ENCODE measurements at places on chromosomes 12 and 14.

GRCh38 chr14:93212432-93212831, 5.4 kb downstream of the UBR7 start:
- DNase-seq: no peak

GRCh38 chr12:75784591-75784990, 247.0 kb downstream of the PHLDA1 start:
- peak; percentile 28 for DNase-seq

DNA sequence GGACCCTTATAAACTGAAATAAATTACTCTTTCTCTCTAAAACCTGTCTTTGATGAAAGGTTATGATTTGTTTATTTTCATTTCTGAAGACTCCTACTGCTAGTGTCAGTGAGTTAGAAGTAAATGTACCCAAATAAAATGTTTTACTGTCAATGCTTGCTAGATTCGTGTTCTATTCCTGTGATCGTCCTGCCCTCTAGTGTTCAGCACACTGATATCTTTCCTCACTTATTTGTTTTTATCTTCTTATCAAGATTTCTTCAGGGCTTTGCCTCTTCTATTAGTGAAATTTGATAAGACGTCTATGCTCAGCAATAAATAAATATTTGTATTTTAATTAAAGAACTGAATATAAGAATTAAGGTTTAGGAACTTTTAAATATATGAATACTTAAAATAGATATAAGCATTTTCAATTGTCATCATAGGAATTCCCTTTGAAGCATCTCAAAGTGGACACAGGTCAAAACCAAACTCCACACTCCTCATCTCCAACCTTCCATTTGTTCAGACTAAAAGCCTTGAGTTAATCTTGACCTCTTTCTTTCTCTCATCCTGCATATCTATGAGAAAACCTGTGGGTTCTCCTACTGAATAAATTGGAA, 75.8 kb downstream of the C12orf50 start:
- peak; percentile 24 for DNase-seq

- DNase-seq: peak; percentile 25
Measured at GRCh38 chr12:11607313-11608081, 42.0 kb upstream of the ETV6 start.

GRCh38 chr12:14959463-14959862, 1.9 kb downstream of the ARHGDIB start:
- no peak for DNase-seq

DNA sequence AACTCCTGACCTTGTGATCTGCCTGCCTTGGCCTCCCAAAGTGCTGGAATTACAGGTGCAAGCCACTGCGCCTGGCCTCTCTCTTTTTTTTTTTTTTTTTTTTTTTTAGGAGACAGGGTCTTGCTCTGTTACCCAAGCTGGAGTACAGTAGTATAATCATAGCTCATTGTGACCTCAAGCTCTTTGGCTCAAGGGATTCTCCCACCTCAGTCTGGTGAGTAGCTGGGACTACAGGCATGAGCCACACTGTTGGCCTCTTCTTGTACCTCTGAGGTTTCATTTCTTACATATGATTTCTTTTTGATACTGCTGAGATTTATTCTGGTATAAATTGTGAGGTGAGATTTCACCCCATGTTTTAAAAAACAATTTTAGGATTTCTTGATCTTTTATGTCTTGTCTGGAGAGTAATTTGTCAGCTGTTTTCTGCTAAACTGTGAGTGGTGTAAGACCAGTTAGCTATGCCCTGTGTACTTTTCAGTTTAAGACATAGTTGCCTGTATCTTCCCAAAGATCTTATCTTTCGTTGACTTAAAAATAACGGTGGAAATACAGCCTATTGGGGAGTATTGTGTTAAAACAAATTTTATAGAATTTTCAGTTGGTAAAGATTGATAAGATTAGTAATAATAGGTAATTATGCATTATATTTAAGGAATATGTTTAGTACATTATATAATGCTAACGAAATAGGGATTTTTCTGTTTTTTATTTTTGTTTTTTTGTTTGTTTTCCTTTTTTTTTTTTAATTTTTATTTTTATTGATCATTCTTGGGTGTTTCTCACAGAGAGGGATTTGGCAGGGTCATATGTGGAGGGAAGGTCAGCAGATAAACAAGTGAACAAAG, 31.7 kb downstream of the WDR20 start:
- no peak for DNase-seq

DNA sequence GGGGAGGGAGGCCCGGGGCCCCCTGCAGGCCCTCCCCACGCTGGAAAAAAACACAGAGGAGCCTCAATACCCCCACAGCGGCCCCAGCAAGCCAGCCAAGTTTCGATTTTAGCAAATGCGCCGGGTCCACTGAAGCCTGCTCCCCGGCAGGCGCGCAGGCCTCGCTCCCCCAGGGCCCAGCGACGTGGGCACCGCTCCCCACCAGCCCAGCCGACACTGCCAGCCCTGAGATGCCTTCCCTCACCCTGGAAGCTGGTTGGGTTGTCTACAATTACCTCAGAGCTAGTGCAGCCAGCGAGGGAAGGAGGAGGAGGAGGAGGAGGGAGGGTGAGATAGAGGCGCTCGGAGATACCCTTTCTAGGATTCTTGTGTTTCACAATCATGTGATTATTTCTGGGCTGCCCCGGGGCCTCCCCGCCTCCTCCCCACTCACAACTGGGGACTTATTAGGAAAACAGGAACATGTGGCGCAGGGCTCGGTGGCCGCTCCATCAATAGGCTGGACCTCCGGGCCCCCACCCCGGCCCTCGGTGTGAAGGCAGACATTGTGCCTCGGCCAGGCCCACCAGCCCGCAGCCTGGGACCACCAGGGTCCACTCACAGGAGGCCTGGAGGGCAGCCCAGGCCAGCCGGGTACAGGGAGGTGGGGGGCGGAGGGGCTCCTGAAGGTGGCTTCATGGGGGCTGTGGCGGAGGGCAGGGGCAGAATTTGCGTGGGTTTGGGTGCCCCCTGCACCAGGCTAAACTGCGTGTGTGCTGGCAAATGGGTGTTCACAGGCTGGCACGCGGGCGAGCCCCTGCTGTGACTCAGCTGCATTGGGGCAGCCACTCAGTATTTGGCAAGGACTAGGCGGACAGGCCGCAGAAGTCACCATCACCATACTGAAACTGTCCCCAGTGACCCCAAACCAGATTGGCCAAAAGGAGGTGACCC, 109.9 kb downstream of the NCOR2 start:
- no peak for DNase-seq

GRCh38 chr12:6324936-6325750, 14.7 kb downstream of the PLEKHG6 start:
- no peak for DNase-seq

DNA sequence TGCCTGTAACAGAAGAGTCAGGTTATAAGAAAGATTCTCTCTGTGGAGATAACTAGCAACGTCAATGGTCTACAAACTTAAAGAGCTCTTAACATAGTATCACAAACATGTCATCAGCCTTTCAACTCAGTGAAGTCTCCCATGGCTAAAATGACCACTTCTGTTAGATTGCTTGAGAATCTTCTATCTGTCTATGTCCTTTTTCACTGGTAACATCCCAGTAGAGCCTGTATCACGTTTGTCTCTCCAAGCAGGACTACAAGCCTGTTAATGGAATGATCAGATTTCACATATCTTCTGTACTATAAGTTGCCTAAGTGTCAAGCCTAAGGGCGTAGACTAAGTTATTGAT, 50.7 kb downstream of the SLC2A13 start:
- no peak for DNase-seq

DNA sequence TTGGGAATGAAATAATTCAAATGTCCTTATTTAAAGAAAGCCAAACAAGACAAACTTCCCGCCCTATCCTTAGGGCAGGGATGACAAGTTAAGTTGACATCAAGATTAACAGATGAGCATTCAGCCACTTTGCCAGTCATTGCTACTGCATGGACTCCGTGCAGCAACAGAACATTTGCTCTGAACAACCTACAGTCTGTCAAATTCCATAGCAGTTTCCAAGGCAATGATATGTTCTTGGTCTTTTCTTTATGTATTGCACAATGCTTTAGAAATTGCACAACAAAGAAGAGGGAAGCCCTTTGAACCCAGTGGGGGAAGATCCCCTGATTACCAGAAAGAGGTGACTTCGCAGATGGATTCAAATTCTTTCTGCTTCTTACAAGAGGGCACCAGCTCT, 269.8 kb downstream of the BCAT1 start:
- DNase-seq: no peak

DNA sequence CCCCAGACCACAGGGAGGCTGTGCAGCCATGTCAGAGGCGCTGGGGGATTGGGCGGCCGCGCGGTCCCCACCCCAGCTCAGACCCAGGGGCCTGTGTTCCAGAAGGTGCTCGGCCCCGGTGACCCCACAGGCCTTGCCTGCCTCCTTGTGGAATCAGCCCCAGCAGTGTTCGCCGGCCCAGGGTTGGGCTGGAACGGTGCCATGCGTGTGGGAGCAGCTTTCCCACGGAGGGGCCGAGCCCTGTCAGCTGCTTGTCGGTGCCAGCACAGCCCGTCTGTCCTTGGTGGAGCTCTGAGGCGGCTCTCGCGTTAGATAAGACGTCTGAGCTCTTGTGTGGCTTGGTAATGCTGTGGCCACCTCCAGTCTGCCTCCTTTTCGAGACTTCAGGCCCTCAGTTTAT, 8.5 kb downstream of the ZFYVE21 start:
- no peak for DNase-seq

GRCh38 chr14:61125041-61125866, 144.2 kb downstream of the SLC38A6 start:
- DNase-seq: no peak

- no peak for DNase-seq
Measured at GRCh38 chr14:71142375-71143038, 235.2 kb downstream of the PCNX1 start.

DNA sequence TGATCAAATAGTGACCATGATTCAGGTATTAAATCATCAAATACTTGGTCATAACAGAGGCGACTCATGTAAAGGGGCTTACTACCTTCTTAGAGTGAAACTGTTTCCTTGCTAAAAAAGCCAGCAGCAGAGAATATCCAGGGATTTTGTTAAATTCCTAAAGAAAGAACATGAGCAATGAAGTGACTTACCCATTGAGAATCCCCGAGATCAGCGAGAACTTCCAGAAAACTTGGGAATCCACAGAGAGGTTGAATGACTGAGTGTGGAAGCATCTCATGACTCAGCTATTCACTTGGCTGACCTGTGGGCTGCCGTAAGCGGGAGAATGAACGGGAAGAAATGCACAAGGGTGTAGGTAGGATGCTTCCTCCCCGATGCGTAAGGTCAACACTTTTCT, 85.3 kb upstream of the KCNA1 start:
- DNase-seq: no peak

DNA sequence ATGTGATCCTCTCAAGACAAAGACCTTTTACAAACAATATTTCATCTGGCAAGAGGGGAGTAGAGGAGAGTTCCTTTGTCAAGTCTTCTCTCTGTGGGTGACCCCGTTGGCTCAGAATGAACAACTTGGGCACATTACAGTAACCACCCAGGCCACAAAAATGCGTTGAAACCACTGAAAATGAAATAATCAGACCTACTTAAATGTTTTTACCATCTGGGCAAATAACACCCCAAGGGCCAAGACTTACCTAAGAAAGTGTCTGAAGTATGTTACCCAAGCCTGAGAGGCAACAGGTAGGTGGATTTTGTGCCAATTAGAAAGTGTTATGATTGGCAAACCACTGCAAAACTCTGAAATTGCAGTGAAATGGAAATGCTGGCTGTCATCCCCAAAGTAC, 1.3 kb downstream of the TC2N start:
- DNase-seq: no peak

GRCh38 chr12:2190085-2190484, 137.3 kb downstream of the CACNA1C start:
- no peak for DNase-seq

GRCh38 chr12:69338120-69338859, 9.9 kb upstream of the LYZ start:
- no peak for DNase-seq

GRCh38 chr12:106071686-106072085, 67.1 kb downstream of the NUAK1 start:
- no peak for DNase-seq

- DNase-seq: no peak
Measured at GRCh38 chr12:54650409-54650808, 2.2 kb upstream of the DCD start.

DNA sequence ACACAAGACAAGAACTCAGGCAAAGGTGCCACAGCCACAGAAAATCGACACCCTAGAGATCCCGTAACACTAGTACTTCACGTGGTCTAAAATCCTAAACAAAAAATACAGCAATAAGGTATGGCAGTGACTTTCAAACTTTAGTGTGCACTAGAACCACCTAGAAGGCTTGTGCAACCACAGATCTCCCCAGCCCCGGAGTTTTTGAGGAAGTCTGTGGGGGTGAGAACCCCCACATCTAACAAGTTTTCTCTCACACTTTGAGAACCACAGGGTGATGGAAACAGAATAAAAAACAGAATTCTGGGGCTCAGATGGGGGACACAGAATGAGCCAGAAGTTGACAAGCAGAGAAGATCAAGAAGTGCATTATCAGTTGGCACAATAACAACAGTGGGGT, 254.0 kb downstream of the ANO6 start:
- no peak for DNase-seq

- no peak for DNase-seq
Measured at GRCh38 chr12:48414021-48414420, 58.3 kb upstream of the ANP32D start.

- DNase-seq: no peak
Measured at GRCh38 chr12:94173660-94174265, 25.4 kb downstream of the PLXNC1 start.

- no peak for DNase-seq
Measured at GRCh38 chr14:104546591-104547309, 32.8 kb upstream of the C14orf180 start.

- no peak for DNase-seq
Measured at GRCh38 chr12:48937170-48937569, 11.9 kb upstream of the FKBP11 start.

GRCh38 chr12:112750971-112751370, 40.6 kb upstream of the RPH3A start:
- no peak for DNase-seq

DNA sequence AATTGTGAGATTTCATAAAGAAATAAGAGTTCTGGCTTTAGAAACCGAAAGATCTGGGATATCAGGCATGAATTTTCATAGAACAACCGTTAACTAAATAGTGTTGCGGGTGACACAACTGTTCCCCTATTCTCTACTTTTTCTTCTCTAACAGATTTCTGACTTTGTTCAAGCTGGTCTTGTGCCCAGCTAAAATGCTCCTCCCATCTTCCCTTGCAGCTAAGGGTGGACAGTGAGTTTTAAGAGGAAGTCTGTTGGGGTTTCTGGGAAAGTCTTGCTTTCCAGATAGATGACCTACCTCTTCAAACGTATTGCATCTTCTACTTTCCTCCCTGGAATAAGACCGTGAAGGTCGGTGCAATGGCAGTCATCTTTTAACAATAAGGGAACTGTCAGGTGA, 18.7 kb downstream of the CCDC63 start:
- DNase-seq: no peak

GRCh38 chr14:100911665-100912316, 8.3 kb upstream of the RTL1 start:
- no peak for DNase-seq

DNA sequence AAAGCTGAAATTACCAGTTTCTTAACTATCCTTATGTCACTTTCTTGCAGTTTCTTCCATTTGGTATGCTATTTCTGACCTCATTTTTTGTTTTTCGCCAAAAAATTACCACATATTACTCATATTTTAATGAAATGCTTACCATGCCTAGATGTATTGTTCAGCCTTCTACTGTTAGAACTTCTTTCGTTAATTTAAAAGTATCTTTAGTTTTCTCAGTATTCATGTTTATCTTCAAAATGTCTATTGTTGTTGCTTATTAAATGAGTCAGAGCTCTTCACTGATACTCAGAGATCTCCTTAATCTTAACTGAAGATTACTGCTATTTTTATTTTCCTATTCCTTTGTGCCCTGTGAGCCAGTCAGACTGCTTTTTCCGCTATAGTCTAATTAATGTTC, 20.5 kb downstream of the RAP1B start:
- no peak for DNase-seq
